ENCODE measurements at places on chromosomes 2 and 18. TPM values are rescaled to one million over a fixed set of nuclear protein-coding genes. Genes with fewer than 3 reads are reported as not detected.

Gene MAP2
- 61.2 TPM for total RNA-seq

Gene NABP1
- total RNA-seq = 47.6 TPM

Gene AQP12A
- not detected for total RNA-seq

- peak; percentile 60 for DNase-seq
Observed at GRCh38 chr2:44955593-44956392, 14.3 kb downstream of the SIX3 start.

DNA sequence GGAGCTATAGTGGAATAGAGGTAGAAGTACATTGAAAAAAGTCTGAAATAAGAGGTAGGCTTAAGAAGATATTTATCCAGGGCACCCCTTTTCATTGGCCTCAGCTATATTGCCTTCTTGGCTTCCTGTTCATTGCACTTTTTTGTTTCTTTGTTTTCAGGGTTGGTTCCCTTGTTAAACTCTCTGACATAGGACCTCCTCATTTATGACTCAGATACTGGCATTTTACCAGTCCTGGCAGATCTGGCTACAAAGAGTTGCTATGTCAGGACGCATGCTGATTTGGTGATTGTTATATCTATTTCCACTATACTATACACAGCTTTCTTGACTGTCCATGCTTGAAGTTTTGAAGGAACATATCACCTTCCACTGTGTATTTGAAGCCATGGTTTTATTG, 60.0 kb downstream of the GCA start:
- DNase-seq = peak; percentile 84

- no peak for DNase-seq
Observed at GRCh38 chr2:95695613-95696012, 103.8 kb downstream of the TRIM43 start.

- peak; percentile 75 for DNase-seq
Observed at GRCh38 chr2:23497063-23497462, 112.1 kb downstream of the KLHL29 start.

DNA sequence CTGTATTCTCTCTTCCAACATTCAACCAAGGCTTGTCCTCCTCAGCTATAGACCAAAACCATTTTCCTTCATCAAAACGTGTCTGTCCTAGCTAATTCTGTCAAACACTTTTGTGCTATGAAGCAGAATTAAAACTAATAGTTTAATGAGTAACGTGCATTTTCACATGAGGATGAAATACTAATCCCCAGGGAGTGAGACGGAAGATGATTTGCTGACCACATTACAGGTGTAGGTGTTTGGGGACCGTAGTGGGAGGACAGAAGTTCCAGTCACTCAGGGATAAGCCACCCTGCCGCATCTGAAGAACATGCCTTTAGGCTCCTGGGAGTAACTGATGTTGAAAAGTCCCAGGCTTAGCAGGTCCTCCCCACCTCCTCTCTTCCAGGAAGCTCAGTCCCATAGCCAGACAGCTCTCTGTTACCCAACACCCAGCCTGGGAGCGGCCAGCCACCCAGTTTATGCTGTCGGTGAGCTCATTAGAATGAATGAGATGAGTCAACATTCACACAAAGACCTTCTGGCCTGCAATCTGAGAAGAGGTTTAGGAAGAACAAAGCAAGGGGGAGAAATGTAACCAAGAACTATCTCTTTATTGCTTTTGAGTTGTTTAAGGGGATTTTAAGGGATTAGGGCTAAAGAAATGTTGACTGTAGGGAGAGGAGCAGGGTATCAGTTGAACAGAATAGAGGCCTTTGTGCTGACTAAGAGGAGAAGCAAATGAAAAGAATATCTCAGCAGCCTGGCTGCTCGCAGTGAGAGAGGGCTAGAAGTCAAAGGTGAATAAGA, 122.5 kb downstream of the FOXI3 start:
- no peak for DNase-seq

DNA sequence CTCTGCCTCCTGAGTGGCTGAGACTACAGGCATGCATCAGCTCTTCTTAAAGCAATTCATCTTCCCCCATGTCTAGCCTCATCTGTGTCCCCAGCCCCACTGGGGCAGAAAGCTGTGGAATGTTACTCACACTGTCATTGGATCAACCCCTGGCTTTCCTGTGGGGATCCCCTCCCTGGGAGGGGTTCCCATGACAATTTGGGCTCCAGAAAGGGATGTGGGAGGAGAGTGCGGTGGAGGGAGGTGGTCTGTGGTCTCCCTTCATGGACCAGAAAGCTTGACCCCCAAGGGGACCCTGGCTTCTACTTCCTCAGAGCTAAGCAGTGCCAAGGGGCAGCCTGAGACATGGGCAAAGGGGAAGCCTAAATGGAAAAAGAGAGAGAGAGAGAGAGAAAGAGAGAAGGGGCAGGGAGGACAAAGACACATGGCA, 1.3 kb downstream of the NGEF start:
- DNase-seq = no peak

GRCh38 chr2:209579230-209579749, 155.4 kb downstream of the MAP2 start:
- DNase-seq = peak; percentile 27

DNA sequence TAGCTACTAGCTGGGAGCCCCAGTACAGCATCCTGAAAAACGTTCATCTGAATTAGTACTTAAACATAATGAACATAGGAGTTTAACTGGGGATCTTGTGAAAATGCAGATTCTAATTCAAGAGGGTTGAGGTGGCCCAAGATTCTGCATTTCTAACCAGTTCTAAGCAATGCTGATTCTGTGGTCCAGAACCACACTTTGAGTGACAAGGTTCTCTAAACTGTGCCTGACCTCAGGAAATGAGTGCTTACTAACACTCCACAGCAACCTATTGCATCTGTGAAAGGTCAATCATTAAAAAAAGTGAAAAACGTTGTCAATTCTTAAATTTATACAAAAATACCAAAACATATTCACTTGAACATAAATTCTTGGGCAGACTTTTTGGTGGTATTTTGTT, 157.1 kb upstream of the ZFP36L2 start:
- no peak for DNase-seq

GRCh38 chr2:126059379-126059778, 596.6 kb upstream of the GYPC start:
- no peak for DNase-seq

GRCh38 chr2:46722142-46722541, 193.5 kb downstream of the MCFD2 start:
- no peak for DNase-seq

DNA sequence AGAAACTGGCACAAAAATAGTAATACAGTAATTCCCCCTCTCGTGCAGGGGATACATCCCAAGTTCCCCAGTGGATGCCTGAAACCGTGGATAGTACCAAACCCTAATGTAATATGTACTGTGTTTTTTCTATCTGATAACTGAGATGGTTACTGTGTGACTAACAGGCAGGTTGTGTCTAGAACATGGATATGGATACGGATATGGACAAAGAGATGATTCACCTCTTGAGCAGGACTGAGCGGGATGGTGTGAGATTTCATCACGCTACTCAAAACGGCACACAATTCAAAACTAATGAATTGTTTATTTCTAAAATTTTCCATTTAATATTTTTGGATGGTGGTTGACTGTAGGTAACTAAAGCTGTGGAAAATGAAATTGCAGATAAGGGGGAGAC, 3.4 kb downstream of the MBD1 start:
- no peak for DNase-seq

GRCh38 chr2:81007104-81007503, 702.6 kb upstream of the LRRTM1 start:
- no peak for DNase-seq

DNA sequence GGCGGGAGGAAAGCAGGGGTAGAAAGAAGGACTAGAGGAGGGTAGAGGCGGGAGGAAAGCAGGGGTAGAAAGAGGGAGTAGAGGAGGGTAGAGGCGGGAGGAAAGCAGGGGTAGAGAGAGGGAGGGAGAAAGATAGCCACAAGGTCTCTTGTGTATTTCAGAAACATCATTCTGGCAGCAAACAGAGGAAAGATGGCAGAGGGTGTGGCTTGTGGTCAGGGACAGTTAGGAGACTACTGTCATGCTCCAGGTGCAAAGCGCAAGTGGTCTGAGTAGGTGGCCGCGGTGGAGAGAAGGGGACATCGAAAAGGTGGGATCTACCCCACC, 82.4 kb upstream of the TAF1B start:
- DNase-seq = no peak

GRCh38 chr2:119644186-119644585, 34.8 kb upstream of the TMEM177 start:
- peak; percentile 72 for DNase-seq

GRCh38 chr2:63755216-63755615, 86.5 kb upstream of the UGP2 start:
- no peak for DNase-seq

Measured in endothelial cell of umbilical vein (primary cell).